ENCODE measurements at places on chromosomes 2 and 18. TPM values are rescaled to one million over a fixed set of nuclear protein-coding genes. Genes with fewer than 3 reads are reported as not detected.

Gene KIF5C
- polyA plus RNA-seq, result 3.2 TPM

Gene CENPA
- polyA plus RNA-seq, result 51.8 TPM

DNA sequence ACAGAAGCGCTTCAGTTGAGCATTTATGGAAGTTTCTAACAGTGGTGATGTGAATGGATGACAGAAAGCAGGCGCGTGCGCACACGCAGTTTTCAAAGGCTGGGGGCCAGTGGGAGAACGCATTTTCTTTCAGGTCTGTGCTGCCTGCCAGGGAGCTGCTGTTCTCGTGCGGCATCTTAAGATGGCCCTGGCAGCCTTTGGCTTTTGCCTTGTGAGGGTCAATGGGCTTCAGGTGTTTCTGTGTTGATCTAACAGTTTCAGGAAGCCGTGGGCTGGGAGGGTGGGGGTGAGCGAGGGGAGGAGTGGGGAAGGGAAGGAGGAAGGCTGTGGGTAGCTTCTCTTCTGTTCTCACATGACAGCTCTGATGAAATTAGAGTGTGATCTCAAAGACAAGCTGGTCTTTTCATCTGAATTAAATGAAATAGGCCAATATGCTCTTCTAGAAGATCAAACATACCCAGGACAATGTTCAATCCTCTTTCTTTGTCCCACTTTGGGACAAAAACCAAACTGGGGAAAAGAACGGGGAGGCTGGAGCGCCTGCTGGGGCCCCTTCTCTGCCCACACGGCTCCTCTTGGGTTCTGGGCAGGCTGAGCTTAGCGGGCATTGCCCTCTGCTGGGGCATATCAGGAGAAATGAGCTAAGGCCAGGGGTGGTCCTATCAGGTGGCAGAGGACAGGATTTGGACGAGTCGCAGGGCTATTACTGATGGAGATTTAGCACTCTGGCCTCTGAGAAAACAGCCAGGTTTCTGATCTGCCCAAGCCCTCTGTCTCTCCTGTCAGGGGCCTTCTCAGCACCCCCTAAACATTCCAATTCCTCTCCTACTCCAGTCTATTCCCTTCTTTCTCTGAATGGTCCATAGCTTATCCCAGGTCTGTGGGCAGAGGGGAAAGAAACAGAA is 126.2 kb upstream of the LGALSL start:
- DNase-seq, result peak; percentile 20

- no peak for DNase-seq
These were observed 25.7 kb downstream of the MEX3C start for GRCh38 chr18:51171625-51172259.

GRCh38 chr2:37414470-37414949 is 70.1 kb downstream of the QPCT start:
- DNase-seq, result peak; percentile 81

- DNase-seq, result no peak
These were observed 6.2 kb downstream of the RAMP1 start for GRCh38 chr2:237865623-237866041.

Data from cardiac muscle cell (in vitro differentiated cells and primary cell).